HuH-7.5 (cell line): ENCODE measurements at places on chromosomes 7 and 10.

- no peak for DNase-seq
Measured at GRCh38 chr10:69160809-69161241, 19.2 kb upstream of the SUPV3L1 start.

DNA sequence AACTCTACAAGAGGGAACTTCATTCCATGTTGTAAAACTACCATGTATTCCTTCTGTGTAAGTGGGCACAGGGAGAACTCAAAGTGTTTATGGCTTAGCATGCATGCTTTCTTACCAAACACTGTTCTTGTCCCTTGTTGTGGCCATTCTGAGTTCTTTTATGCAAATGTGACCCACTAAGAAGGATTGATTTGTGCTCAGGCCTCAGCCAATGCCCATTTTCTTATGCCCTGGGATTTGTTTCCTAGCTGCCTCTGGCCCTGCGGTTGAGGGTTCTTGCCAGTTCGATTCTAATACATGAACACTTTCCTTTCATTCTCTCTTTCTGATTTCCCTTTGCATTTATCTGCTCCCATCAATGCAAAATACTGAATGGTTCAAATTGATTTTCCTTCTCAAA lies 316.7 kb downstream of the NRG3 start:
- DNase-seq, result no peak

DNA sequence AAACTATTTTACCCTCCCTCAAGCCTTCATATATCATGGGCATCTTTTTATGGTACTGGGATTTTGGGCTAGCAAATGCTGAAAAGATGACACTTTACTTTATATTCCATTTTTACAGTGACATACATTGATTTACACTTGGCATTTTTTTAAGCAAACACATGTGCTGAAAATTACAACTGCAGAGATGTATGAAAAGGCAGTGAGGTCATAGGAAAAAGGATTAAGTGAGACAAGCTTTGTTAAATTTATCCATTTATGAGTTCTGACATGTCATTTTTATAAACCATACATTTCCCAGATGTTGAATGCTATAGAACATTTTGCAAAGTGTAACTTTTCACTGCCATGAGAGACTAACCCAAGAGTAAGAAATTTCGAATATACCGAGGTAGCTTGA lies 68.8 kb upstream of the RSU1 start:
- no peak for DNase-seq

GRCh38 chr7:157502701-157503111 lies 165.9 kb downstream of the DNAJB6 start:
- no peak for DNase-seq

GRCh38 chr7:101363734-101364374 lies 1.2 kb downstream of the COL26A1 start:
- DNase-seq, result peak; percentile 90

GRCh38 chr7:4014346-4015050 lies 667.6 kb upstream of the FOXK1 start:
- DNase-seq, result no peak

DNA sequence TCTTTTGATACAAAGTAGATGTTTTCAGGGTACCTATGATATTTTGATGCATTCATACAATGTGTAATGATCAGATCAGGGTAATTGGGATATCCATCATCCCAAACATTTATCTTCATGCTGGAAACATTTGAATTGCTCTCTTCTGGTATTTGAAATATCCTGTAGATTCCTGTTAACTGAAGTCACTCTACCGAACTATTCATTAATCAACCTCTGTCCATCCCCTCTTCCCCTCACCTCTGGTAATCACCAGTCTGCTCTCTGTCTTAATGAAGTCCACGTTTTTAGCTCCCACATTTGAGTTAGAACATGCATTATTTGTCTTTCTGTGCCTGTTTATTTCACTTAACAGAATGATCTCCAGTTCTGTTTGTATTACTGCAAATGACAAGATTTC lies 11.3 kb downstream of the MTG1 start:
- DNase-seq, result no peak

DNA sequence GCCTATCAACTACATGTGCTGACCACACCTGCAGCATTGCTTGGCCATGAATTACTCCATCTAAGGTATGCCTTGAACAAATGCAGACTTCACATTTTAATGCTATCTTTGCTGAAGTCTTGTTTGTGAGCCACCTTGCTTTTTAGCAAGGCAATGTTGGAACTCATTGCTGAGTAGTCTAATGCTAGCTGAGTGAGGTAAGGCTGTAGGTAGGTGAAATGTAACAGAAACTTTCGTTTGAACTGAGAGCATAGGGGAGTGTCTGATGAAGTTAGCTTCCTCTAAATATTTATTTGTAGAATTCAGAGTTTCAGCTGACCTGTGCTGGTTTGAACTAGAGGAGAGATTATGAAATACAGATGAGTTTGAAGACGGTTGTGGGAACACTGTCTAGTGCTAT lies 238.5 kb downstream of the SEMA3A start:
- no peak for DNase-seq

- DNase-seq, result no peak
Measured at GRCh38 chr7:29084832-29085231, 61.5 kb downstream of the CPVL start.

GRCh38 chr7:79624336-79624735 lies 170.9 kb upstream of the MAGI2 start:
- DNase-seq, result no peak

DNA sequence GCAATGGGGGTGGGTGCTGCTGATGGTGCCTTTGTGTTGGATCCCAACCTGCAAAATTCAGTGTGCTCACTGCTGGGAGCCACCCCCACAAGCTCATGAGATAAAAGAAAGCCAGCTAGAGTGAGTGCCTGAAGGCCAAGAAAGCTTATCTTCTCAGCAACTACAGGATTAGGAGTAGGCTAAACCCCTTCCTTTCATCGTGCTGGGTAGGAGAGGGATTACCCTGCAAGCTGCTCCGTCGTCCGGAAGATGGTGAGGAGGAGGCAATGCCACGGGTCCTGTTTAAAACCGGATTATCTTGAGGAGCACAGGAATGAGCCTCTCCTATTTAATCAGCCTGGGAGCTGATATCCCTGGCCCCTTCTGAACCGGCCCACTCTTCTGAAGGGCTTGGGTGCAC lies 258.0 kb downstream of the GALNT17 start:
- no peak for DNase-seq

DNA sequence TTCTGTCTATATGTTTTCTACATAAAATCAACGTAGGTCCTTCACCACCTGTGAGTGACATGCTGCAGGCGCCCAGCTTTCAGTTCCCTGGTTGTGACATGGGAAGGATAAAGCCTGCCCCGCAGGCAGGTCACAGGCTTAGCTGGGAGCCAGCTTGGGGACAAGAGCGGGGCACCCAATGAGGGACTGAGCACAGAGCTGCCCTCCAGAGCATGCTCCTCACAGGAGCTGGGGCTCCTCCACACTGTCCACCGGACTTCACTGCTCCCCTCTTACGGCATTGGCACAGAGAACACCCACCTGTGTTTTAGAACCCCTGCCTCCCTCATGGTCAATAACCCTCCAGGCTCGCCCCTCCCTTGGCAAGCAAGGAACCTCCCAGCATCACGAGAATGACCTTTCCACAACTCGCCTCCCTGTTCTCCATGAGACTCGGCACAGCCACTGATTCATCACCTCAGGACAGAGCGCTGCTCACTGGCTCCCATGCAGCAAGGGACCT lies 187.1 kb downstream of the TNS3 start:
- no peak for DNase-seq

- DNase-seq, result no peak
Measured at GRCh38 chr10:70602665-70603448, at the start of gene PRF1. Gene PRF1 (minus strand): TSS chr10:70602741. CDS start chr10:70600902, 1,839 bp downstream.

- DNase-seq, result peak; percentile 53
Measured at GRCh38 chr10:24503461-24504320, 220.0 kb downstream of the ARHGAP21 start.

DNA sequence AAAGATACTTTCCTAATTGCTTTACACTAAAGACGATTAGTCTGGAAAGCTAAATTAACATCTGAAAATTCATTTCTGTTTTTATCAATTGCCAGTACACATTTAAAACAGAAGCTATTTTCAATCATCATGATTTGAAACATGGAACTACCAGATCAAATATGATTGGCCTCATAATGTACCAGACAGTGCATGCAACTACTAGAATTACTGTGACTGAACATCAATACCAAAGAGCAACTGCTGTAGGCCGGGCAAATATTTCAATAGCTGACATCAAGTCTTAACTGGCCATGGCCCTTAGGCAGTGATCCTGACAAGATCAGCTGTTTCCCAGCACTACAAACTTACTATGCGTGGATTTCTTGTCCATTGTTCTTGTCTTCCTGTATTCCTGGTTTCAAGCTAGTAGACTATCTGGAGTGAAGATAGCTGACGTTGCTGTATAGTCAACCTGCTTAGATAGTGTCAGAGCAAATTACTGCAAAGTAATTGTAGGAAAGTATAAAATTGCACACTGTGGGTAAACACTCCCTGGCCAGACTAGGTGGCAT lies 21.7 kb upstream of the WNT16 start:
- DNase-seq, result no peak

DNA sequence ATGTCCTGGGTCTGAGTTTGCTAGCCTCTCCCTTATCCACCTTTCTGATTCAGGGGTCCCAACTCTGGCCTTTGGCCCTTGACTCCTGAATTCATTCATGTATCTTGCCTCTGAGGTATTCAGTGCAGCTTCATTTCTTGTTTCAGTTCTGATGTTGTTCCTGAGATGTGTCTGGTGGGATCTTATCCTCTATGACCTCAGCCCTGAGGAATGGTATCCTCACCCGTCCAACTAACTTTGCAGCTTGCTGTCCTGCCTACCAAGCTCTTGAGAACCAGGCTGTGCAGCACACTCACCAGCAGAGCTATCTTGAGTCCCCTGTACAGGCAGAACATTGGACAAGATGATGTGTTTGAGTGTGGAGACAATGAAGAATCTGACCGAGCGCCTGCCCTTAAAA lies 13.8 kb downstream of the SUFU start:
- DNase-seq, result no peak

- DNase-seq, result peak; percentile 99
Measured at GRCh38 chr7:66075590-66076461, at the start of gene ASL. Gene ASL (plus strand): TSS chr7:66075819. CDS start chr7:66076082, 263 bp downstream.

GRCh38 chr10:46540412-46541016 lies 15.9 kb downstream of the GPRIN2 start:
- no peak for DNase-seq

DNA sequence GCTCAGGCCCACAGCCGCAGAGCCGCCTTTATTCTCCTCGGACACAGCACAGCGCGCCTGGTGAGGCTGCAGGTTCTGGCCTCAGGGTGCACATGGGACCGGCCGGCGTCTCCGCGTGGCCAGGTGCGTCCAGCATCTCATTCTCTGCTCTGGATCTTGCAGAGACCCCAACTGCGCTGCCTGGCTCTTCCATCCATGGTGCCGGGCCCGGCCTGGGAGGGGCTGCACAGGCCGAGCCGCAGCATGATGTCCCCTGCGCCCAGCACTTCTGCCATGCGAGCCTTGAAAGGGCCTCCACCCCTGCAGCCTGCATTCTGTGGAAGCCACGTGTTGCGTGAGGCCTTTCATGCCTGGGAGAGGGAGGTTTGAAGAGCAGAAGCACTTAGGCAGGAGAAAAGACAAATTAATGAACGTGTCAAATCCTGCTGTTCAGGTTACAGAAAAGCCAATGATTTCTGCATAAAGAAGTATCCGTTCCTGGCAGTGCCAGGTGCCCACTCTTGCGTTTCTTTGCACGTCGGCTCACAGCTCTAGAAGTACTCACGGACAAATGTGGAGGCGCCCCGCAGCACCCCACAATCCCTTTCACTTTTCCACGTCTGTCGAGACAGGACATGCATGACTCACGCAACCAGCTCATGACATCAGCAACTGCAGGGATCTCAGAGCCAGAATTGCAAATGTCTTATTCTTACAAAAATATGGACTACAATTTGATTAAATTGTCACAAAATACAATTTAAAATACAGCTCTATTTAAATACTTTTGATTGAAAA lies 571.4 kb downstream of the DNAJB6 start:
- no peak for DNase-seq

- DNase-seq, result no peak
Measured at GRCh38 chr10:111650088-111650487, 533.5 kb downstream of the GPAM start.

DNA sequence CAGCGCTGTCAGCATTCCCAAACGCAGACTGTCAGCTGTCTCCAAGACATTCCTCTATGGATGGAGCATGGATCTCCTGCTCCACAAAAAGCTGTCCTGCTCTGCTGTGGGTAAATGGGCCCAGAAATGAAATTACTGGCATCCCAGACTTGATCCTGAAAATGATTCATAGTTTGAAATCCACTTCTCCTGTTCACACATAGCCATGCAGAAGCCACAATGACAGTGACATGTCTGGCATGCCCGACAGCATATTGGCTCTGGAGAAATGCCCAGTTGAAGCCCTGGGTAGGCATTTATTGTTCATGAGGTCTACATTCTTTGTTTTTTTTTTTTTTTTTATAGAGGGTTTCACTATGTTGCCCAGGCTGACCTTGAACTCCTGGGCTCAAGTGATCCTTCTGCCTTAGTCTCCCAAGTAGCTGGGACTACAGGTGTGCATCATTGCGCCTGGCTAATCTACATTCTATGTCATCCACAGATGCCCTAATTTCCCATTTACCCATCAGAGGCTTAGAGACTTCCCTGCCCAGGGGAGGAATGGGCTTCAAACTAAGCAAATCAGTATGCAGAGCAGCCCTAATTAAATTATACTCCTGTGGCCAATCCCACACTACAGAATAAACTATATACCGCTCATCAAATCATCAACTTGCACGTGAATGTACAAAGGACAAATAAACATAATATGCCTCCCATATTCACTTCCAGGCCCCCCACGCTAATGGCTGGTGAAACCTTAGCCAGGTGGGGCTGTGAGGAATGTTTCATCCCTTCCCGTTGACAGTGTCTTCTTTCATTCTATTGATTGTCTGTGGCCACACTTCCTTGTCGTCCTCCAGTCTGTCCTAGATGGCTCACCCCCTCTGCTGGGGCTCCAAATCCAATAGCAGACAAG lies 61.8 kb upstream of the EEPD1 start:
- no peak for DNase-seq

- DNase-seq, result no peak
Measured at GRCh38 chr10:71889388-71889987, 38.4 kb upstream of the PSAP start.

DNA sequence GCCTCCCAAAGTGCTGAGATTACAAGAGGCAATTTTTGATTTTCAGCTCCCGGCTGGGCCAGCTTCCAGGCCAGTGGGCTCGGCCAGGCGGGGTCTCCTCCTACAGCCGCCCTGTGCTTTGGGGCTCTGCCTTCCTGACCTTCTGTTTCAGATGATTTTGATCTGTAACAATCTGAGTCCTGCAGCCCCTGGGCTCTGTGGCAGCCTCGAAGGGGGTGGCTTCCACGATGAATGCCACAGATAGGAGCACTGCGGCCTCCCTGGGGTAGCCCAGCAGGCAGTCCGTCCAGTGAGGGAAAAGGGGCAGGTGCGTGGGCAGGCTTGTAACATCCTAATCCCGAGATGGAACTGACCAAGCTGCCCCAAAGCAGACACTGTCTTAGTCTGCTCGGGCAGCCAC lies 177.5 kb downstream of the DNAJB6 start:
- no peak for DNase-seq
